Chondrocyte (in vitro differentiated cells): ENCODE measurements at places on chromosomes 2 and 18. TPM values are rescaled to one million over a fixed set of nuclear protein-coding genes. Genes with fewer than 3 reads are reported as not detected.

Gene IAH1
- 66.6 to 72.9 TPM (median 67.8 TPM) in 3 replicates for total RNA-seq

Gene VWC2L
- total RNA-seq: not detected in 3 replicates

Gene KCNF1
- not detected in 3 replicates for total RNA-seq

Gene TUBB8B
- not detected in 3 replicates for total RNA-seq

Gene ATP5F1A
- total RNA-seq: 274 to 325 TPM (median 290 TPM) in 3 replicates

Gene CAPN14
- 0.10 to 0.39 TPM (median 0.15 TPM) in 3 replicates for total RNA-seq

Gene ECEL1
- 0.12 to 0.53 TPM in 2 of 3 replicates, not detected in the other for total RNA-seq

Gene MGAT4A
- 1.7 to 2.2 TPM (median 2.1 TPM) in 3 replicates for total RNA-seq

Gene C2orf81
- 1.3 to 3.4 TPM (median 1.5 TPM) in 3 replicates for total RNA-seq

Gene ALK
- 0.07 to 0.08 TPM in 2 of 3 replicates, not detected in the other for total RNA-seq

Gene STAT4
- total RNA-seq: 1.3 to 12.4 TPM (median 11.5 TPM) in 3 replicates

Gene C2orf78
- not detected in 3 replicates for total RNA-seq

Gene LYG2
- total RNA-seq: not detected in 3 replicates

Gene MC5R
- not detected in 3 replicates for total RNA-seq

Gene IL18RAP
- total RNA-seq: not detected in 3 replicates

Gene MC4R
- not detected in 3 replicates for total RNA-seq

Gene PLEKHM3
- 8.7 to 12.9 TPM (median 9.1 TPM) in 3 replicates for total RNA-seq

GRCh38 chr2:235848055-235848454, 320.1 kb downstream of the GBX2 start:
- no peaks in the 10 kb centered on the region for H3K27me3 ChIP-seq
- no peak overlapping the region for H3K4me3 ChIP-seq
- H3K36me3 ChIP-seq: peaks cover 5% of the 10 kb centered on the region
- H3K4me1 ChIP-seq: no peaks in the 10 kb centered on the region
- no peak for DNase-seq

GRCh38 chr18:63376538-63376937, 9.5 kb upstream of the KDSR start:
- no peaks in the 10 kb centered on the region for H3K36me3 ChIP-seq
- H3K4me3 ChIP-seq: no peak overlapping the region
- H3K27me3 ChIP-seq: no peaks in the 10 kb centered on the region
- H3K27ac ChIP-seq: no peak overlapping the region
- H3K4me1 ChIP-seq: peaks cover 13% of the 10 kb centered on the region
- DNase-seq: no peak

- no peaks in the 10 kb centered on the region for H3K27me3 ChIP-seq
- no peak overlapping the region for H3K27ac ChIP-seq
- DNase-seq: no peak
- no peaks in the 10 kb centered on the region for H3K4me1 ChIP-seq
Observed at GRCh38 chr2:141911485-141912066, 219.2 kb downstream of the LRP1B start.

GRCh38 chr2:1052771-1053191, 102.1 kb downstream of the SNTG2 start:
- H3K27me3 ChIP-seq: no peaks in the 10 kb centered on the region
- peaks cover 38% of the 10 kb centered on the region for H3K4me1 ChIP-seq
- DNase-seq: no peak
- no peak overlapping the region for H3K27ac ChIP-seq
- H3K4me3 ChIP-seq: no peak overlapping the region

GRCh38 chr2:190836767-190837166, 43.9 kb upstream of the GLS start:
- H3K4me1 ChIP-seq: peaks cover 74% of the 10 kb centered on the region
- H3K27ac ChIP-seq: peak overlapping the region; percentile 87
- no peak overlapping the region for H3K4me3 ChIP-seq
- no peak for DNase-seq

GRCh38 chr2:104040771-104041170, 813.1 kb upstream of the POU3F3 start:
- no peak for DNase-seq
- peaks cover 9% of the 10 kb centered on the region for H3K4me1 ChIP-seq
- H3K4me3 ChIP-seq: no peak overlapping the region

GRCh38 chr2:63698786-63699548, 110.2 kb downstream of the MDH1 start:
- no peak for DNase-seq
- no peak overlapping the region for H3K4me3 ChIP-seq
- peak overlapping the region; percentile 90 for H3K27ac ChIP-seq
- H3K4me1 ChIP-seq: peaks cover 17% of the 10 kb centered on the region

DNA sequence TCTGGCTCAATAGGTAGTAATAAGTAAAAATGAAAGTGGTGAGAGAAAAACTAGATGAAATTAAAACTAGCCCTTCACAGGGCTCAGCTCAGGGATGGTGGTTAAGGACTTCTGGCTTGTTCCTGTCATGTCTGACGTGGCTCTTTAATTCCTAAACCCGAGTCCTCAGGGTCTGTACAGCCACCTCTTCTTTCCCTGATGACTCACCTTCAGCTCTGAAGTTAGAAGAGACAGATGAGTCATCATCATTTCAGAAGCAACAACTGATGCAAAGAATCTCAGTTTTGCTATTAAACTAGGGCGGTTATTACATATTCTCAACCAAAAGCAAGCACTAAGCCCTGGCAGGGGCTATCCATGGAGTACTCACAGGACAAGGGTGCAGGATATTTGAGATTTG, 24.0 kb upstream of the ITGB6 start:
- H3K36me3 ChIP-seq: no peaks in the 10 kb centered on the region
- no peak overlapping the region for H3K4me3 ChIP-seq
- H3K27me3 ChIP-seq: no peaks in the 10 kb centered on the region
- H3K4me1 ChIP-seq: peaks cover 98% of the 10 kb centered on the region
- DNase-seq: no peak

DNA sequence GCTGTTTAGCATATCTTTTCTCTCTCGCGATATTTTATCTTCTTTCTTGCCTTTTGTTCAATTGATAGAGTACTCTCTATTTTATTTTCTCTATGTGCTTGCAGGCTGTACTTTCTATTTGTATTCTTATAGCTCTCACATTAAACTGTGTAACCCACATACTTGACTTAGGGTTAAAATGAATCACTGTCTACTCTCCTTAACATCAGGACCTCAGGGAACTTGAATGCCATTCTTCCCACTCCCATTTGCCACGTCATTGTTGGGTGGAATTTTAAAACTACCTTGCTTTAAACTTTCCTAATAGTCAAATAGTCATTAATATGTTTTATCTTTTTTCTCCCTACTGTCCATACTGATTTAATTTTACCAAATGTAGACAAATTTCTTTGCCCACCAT, 269.7 kb downstream of the ALPK2 start:
- H3K27ac ChIP-seq: peak overlapping the region; percentile 1
- no peaks in the 10 kb centered on the region for H3K36me3 ChIP-seq
- H3K4me3 ChIP-seq: no peak overlapping the region
- no peaks in the 10 kb centered on the region for H3K27me3 ChIP-seq
- DNase-seq: no peak

GRCh38 chr2:162839419-162839818, 852 bp upstream of the KCNH7 start:
- peak overlapping the region; percentile 49 for H3K4me3 ChIP-seq
- DNase-seq: peak; percentile 48
- H3K27me3 ChIP-seq: peaks cover 46% of the 10 kb centered on the region
- peaks cover 2% of the 10 kb centered on the region for H3K36me3 ChIP-seq
- peaks cover 15% of the 10 kb centered on the region for H3K4me1 ChIP-seq

DNA sequence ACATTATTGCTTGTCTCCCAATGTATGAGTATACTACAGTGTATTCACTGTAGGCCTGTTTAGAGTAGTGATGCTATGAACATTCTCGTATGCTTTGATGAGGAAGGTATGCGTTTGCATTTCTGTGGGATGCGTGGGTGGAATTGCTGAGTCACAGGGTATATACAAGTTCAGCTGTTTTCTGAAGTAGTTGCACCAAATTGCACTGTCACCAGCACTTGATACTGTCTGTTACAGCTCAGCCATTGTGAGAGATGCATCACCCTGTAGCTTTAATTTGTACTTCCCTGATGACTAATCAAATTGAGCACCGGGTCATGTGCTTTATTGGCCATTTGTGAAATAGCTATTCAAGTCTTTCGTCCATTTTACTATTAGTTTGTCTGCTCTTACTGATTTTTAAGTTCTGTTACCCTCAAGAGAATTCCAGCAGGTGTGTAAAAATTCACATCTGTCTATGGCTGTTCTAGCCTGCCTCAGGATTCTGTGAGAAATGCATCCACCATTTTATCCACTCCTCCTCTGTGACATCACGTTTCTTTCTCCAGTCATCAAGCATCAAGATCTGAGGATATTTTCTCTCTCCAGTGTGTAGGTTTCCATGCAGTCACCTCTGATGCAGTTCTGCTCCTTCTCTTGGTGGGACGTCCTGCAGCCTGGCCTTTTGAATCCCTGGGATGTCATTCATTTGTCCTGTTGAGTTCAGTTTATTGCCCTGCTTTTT, 72.5 kb downstream of the DGKD start:
- H3K4me1 ChIP-seq: peaks cover 63% of the 10 kb centered on the region
- H3K27ac ChIP-seq: peak overlapping the region; percentile 63
- H3K27me3 ChIP-seq: no peaks in the 10 kb centered on the region
- H3K36me3 ChIP-seq: peaks cover 11% of the 10 kb centered on the region

DNA sequence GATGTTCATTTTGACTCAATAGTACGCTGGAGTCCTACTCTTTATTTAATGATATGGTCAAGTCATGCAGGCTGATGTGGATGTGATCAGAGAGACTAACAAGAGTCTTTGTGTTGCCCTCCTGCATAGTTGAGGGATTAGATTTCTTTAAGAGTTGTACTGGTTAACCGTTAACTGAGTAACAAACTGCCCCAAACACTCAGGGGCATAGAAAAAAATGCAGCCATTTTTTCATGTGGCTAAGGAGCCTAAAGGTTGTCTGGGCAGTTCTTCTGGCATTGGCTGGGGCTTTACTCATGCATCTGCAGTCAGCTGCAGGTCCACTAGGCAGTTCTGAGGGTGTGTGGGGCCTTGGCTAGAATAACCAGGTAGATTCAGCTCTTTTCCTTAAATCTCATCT, 32.5 kb downstream of the DOCK10 start:
- peaks cover 2% of the 10 kb centered on the region for H3K36me3 ChIP-seq
- no peak for DNase-seq
- H3K27ac ChIP-seq: no peak overlapping the region
- peaks cover 39% of the 10 kb centered on the region for H3K4me1 ChIP-seq
- no peak overlapping the region for H3K4me3 ChIP-seq

DNA sequence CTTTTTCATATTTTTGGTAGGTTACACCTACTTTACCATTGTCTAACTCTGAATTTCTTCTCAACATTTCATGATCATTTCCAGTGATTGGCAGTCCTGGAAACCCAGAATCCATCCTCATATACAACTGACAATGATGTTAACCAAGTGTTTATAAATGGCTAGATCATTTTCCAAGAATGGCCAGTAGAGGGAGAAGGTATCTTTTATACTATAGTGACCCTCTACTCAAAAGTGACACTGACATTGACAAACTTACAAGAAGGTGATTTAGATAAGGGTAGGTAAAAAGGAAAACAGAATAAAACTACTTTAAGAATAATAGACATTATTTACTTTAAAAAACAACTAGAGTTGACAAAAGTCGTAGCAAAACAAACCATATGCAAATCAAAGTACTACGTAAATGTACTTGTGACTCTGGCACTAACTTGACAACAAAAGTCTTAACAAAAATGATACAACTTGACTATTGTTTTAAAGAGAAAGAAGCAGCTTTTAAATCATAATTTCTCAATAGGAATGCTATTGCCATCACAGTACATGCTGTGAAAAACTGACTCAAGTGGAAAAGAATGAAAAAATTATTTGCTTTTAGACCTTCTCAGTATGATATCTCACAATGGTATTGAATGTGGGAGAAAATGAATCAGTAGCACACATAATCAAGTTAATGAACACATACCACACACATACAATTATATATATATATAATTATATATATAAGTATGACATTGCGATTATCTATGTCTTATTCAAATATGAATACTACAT, 76.6 kb upstream of the GRB14 start:
- H3K27ac ChIP-seq: no peak overlapping the region
- H3K36me3 ChIP-seq: peaks cover 22% of the 10 kb centered on the region
- H3K4me3 ChIP-seq: no peak overlapping the region
- H3K4me1 ChIP-seq: peaks cover 16% of the 10 kb centered on the region

- peaks cover 7% of the 10 kb centered on the region for H3K36me3 ChIP-seq
- H3K4me1 ChIP-seq: peaks cover 6% of the 10 kb centered on the region
- DNase-seq: no peak
Observed at GRCh38 chr2:172680436-172681068, 55.1 kb upstream of the RAPGEF4 start.

GRCh38 chr2:41598161-41598894, 449.5 kb upstream of the PKDCC start:
- no peak for DNase-seq
- H3K4me1 ChIP-seq: peaks cover 34% of the 10 kb centered on the region
- H3K4me3 ChIP-seq: no peak overlapping the region
- peaks cover 2% of the 10 kb centered on the region for H3K36me3 ChIP-seq
- no peaks in the 10 kb centered on the region for H3K27me3 ChIP-seq

- no peak for DNase-seq
- peaks cover 2% of the 10 kb centered on the region for H3K36me3 ChIP-seq
- H3K4me3 ChIP-seq: no peak overlapping the region
- H3K27me3 ChIP-seq: no peaks in the 10 kb centered on the region
Observed at GRCh38 chr2:144471305-144472045, 48.4 kb downstream of the ZEB2 start.

DNA sequence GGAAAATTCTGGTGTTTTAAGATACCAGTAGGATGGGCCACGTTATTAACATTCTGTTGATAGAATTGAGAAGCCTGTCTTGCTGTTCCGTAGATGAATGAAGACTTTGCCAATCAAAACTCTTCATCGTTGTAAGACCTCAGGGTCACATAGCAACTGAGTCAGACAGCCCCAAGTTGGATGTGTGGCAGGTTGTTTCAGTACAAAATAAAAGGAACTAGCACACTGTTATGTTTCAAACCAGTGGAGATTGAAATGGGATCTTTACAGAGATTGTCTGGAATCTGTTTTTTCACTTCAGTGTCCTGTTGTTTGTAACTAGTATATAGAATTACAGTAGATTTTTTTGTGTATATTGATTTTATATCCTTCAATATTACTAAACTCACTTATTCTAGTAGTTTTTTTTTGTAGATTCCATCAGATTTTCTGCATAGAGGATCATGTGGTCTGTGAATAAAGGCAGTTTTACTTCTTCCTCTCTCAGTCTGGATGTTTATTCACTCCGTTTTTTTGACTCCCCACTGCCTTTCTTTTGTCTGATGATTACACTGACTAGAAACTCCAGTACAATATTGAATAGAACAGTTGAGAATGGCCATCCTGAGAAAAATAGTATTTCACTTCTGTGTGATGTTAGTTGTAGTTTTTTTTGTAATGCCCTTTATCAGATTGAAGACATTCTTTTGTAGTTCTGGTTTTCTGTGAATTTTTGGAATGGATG, 22.7 kb downstream of the EPC2 start:
- no peaks in the 10 kb centered on the region for H3K27me3 ChIP-seq
- peak overlapping the region; percentile 38 for H3K27ac ChIP-seq
- H3K4me1 ChIP-seq: peaks cover 36% of the 10 kb centered on the region
